Lung (tissue), 17 donors: ENCODE measurements at places on chromosomes 16 and 17. TPM values are rescaled to one million over a fixed set of nuclear protein-coding genes. Genes with fewer than 3 reads are reported as not detected.

The EFNB3 gene
- total RNA-seq = 4.1 TPM

The SCN4A gene
- 0.49 TPM for total RNA-seq

The DYNC1LI2 gene
- total RNA-seq = 147 TPM

The ABCC3 gene
- total RNA-seq = 18.3 TPM

The CPHXL2 gene
- not detected for total RNA-seq

The ITGAE gene
- total RNA-seq = 21.3 TPM

The INCA1 gene
- 2.0 TPM for total RNA-seq

The YPEL2 gene
- total RNA-seq = 14.3 TPM

The ACE gene
- total RNA-seq = 87.3 TPM

The CEP295NL gene
- total RNA-seq = 8.3 TPM

The SCIMP gene
- total RNA-seq = 2.3 TPM

The NPIPB9 gene
- 5.5 TPM for total RNA-seq

The PRSS21 gene
- not detected for total RNA-seq

The PEMT gene
- total RNA-seq = 18.7 TPM

The ANKRD40CL gene
- not detected for total RNA-seq

The KCNH6 gene
- 1.6 TPM for total RNA-seq

The CCL18 gene
- total RNA-seq = 8.7 TPM

The SPSB3 gene
- total RNA-seq = 55.3 TPM

The MT1M gene
- 51.9 TPM for total RNA-seq

The GPRC5C gene
- total RNA-seq = 81.4 TPM

The CLEC16A gene
- total RNA-seq = 38.1 TPM

The MYH13 gene
- not detected for total RNA-seq

The TMC8 gene
- 28.1 TPM for total RNA-seq

The TBC1D3E gene
- not detected for total RNA-seq

The MARCHF10 gene
- total RNA-seq = 8.8 TPM

The IL17C gene
- total RNA-seq = not detected

The NUPR1 gene
- 212 TPM for total RNA-seq

The TMEM170A gene
- total RNA-seq = 37.9 TPM

The PRRT2 gene
- 1.2 TPM for total RNA-seq

The VTN gene
- total RNA-seq = 0.40 TPM

The KLHL10 gene
- total RNA-seq = 0.09 TPM

The KIFC3 gene
- total RNA-seq = 137 TPM
